Right renal pelvis (tissue), 4 donors: ENCODE measurements at places on chromosomes 1 and 21.

- no peak for DNase-seq
These were observed 45.8 kb upstream of the SAMSN1 start for GRCh38 chr21:14591882-14592281.

DNA sequence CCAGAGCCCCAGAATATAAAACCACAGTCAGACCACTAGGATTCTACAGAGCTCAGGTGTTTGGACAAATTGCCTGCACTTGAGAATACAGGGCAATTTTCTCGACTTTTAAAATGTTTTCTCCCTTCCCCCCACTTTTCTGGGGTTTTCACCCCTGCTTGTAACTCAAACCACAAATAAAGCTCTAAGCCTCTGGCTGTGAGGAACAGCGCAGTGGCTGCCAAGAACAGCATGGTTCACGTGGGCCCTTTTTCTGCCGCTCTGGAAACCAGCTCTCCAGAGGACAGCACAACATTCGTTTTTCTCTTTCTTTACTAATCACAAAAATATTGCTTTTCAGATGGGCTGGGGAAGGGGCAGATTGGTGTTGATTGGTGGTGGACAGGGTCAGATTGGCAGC lies 102.2 kb upstream of the JUN start:
- no peak for DNase-seq

- no peak for DNase-seq
These were observed 84.3 kb downstream of the UBIAD1 start for GRCh38 chr1:11357276-11357675.

GRCh38 chr1:3078430-3078861 lies 9.4 kb downstream of the PRDM16 start:
- no peak for DNase-seq

GRCh38 chr1:96465441-96465840 lies 256.1 kb upstream of the PTBP2 start:
- no peak for DNase-seq

GRCh38 chr1:226482975-226483700 lies 65.4 kb upstream of the STUM start:
- DNase-seq, result no peak
